ENCODE measurements at places on chromosomes 3 and 15.

DNA sequence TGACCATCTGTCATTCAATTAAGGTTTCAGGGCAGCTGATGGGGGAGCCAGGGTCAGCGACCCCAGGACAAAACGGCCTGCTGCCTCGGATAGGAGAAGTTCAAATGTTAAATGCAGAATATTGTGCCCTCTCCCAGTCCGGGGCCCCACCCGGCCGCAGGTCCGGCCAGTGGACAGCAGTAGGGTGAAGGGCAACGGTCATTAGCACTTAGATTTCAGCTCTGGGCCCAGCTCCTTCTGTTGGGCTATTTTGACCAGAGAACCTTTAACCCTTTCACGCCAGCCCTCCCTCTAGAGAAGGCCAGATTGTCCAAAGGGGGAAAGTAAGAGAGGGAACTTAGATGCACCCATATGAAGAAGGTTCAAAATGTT is 16.1 kb upstream of the ONECUT1 start:
- no peak for DNase-seq

DNA sequence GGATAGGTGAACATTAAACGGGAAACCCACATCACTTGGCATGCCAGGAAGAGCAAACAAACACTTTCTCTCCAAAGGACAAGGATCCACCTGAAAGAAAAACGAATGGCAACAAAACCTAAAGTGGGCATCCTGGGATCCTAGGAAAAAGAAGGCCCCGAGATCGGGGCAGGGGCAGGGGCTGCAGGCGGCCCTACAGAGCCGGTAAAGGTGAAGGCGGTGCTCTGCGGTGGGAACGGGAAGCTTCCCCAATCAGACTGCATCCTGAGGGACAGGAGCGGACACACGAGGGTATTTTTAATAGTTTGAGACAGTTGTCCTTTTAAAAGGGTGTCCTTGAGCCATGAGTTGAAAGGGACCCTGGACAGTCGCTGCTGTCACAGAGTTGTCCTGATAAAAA is 24.9 kb upstream of the GABRA5 start:
- DNase-seq, result no peak

DNA sequence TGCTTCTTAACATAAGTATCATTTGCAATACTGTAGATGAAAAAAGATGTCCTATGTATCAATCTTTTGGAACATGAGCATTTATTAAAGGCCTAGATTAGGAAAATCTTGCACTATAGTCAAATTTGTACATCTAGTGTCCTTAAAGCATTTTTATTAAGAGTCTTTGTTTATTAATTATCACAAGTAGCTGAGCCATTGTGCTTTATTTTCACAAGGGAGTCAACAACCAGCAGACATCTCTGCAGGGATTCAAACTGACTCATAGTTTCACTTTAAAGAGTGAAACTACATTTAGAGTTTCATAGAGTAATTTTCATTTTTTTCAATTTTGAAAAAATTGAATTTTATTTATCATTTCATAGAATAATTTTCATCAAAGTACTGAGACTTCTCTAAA is 94.5 kb upstream of the EIF1B start:
- DNase-seq, result no peak

DNA sequence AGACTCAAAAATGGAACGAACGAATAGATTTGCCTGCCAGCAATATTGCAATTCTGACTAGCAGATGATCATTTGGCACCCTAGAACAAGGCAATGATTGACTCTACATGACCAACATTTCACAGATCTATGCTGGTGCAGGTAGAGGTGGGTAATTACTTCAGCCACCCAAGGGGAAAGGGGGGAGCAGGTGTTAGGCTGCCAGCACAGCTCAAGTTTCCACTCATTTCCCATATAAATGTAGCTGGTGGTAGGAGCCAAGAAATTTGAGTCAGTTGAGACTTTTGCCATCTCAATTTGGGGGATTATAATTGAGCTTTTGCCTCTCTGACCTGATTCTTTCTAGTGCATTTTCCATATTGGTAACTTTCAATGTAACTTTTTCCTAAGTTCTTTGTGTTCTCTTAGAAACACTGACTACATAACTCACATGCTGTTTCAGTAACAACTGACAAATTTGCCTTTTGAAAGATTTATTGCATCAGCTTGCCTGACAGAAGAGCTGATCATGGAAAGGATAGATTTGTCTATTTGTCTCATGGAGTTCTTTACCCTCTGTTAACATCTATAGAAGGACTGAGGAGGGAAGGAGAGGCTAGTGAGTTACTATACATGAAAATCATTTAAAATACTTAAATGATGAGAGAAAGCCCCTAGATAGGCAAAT is 902.5 kb downstream of the ZPLD1 start:
- DNase-seq, result no peak

DNA sequence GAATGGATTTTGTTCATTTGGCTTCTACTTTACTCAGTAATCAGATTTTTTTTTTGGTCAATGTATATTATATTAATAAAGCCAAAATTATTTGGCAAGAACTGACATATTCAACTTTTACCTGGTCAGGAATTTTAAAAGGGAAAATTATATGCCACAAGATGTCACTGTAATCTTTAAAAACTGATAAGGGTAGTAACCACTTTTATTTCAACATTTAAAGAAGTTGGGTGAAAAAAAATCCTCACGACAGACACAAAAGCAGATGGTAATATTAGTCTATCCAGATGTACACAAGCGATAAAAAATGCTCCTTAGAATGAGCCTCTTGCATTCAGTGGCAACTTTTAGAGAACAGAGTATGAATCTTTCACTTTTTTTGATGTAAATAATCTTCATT is 101.9 kb downstream of the SERPINI1 start:
- DNase-seq, result no peak

- DNase-seq, result no peak
These were observed 521.8 kb upstream of the CNTN3 start for GRCh38 chr3:75136100-75136897.

DNA sequence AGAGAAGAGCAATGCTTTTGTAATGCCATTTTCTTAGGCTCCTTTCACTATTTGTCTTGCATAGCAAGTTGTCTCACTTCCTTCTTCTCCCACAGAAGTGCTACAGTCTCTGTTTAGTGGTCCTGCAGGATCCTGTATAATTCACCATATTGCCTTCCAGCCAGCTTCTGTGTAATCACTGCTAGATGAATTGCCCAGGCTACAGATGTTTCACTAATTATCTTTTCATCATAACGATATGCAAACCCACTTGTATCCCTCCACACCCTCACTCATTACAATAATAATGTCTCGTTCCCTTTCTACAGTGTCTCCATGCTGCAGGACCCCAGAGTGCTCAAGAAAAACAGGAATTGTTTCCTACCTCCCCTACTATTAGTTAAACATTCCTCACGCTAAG is 402.9 kb downstream of the TBL1XR1 start:
- DNase-seq, result no peak

GRCh38 chr15:68365140-68365745 is 66.7 kb downstream of the ITGA11 start:
- DNase-seq, result no peak

DNA sequence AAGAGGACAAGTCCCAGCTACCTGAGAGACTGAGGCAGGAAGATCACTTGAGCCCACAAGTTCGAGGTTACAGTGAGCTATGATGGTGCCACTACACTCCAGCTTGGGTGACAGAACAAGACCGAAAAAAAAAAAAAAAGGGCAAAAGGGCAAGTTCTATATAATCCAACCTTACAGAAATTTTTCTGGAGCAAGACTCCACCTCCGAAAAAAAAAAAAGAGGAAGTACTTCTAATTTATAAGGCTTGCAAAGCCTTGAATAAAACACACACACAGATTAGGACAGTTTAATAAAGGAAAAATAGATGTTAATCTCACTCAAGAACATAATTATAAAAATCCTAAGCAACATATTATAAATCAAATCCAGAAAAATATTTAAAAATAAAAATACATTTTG is 14.4 kb upstream of the XYLB start:
- DNase-seq, result no peak

DNA sequence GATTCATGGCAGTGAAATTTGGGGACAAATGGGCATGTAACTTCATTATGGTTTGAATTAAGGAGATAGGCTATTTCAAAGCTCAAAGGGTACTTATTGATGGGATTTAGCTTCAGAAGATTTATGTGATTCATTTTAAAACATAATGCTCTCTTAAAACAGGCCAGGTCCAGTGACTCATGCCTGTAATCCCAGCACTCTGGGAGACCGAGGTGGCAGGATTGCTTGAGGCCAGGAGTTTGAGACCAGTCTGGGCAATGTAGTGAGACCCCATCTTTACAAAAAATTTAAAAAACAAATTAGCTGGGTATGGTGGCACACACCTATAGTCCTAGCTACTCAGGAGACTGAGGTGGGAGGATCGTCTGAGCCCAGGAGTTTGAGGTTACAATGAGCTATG is 11.5 kb downstream of the THAP10 start:
- DNase-seq, result no peak

GRCh38 chr3:170467007-170467406 is 48.3 kb downstream of the CLDN11 start:
- DNase-seq, result peak; percentile 81

- no peak for DNase-seq
These were observed 36.1 kb upstream of the MYO5C start for GRCh38 chr15:52331490-52332240.

GRCh38 chr15:80216141-80216540 is 35.9 kb downstream of the CTXND1 start:
- DNase-seq, result no peak

DNA sequence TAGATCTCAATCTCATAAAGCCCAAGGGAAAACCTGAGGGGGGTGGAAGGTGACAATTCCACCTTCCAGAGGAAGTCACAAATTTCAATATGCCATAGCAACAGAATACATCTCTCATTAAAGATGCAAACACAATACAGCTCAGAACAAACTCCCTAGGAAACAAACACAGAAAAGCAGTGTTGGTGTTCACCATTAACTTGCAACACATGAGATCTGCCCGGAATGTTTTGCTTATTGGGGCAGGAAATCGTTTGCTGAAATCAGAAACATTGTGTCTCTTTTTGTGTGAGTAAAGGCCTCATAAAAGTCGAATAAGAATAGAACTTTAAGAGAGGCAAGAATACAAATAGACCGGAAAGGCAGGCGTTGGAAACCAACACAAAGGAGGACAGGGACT is 5.8 kb upstream of the RYR3 start:
- DNase-seq, result no peak

DNA sequence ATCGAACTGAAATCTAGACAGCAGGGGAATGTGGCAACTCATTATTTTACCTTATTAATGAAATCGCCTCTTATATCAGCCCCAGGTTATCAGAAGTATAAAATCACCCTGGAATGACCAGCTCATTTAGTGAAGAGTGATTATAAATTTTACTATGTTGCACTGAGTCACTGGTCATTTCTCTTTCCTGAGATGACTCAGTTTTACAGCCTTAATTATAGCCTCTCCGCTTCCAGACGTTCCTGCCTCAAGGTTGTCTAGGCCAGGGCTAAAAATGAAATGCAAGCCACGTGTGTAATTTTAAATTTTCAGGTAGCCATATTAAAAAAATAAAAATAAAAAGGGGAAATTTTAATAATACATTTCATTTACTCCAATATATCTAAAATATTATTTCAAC is 33.3 kb downstream of the DET1 start:
- no peak for DNase-seq

DNA sequence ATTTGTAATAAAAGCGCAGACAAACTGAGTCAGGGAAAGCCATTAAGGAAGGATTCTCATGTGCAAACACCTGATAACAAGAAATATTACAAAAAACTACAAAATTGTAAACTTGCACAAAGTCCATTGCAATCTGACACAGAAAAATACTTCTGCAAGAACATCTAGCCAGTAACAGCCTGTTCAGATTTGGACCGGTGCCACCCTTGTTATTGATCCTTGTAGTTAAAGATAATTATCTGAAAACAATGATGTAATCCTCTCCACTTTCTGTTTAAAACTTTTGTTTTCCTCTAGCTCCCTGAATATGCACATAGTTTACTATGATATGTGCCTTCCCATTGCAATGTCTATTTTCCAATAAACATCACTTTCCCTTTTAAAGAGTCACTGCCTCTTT is 1090.2 kb downstream of the PLOD2 start:
- no peak for DNase-seq

DNA sequence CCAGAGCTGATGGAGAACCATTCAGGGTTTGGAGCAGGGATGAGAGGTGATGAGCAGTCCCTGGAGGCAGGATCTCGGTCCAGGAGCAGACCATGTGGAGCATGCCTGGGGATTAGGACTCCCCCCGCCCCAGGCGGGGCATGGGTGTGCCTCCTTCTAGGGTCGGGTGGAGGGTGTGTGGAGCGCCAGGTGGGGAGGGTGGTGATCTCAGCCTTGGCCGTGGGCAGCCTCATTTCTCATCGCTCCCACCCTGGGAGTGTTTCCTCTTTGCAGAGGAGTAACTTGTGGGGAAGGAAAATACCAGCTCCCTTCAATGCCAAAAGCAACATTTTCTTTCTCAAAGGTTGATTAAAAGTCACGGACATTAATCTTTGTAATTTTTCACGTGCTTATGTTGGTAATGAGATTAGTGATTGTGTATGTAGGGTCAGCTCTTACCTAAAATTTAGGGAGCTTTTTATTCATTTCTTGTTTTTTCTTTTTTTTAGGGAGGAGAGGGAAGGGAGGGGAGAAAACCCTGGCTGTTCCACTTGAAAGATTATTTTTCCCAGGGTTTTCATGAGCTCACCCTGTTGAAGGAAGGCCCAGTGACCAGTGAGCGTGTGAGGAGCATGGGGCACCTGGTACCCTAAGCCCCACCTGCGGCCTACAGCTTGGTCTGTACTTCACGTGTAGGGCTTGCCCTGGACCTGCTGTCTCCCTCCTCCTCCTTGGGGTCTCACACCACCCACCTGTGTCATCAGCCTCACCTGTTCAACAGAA is 11.0 kb downstream of the FBLN2 start:
- DNase-seq, result no peak
